Osteocyte (in vitro differentiated cells): ENCODE measurements at places on chromosomes 6 and 20. TPM values are rescaled to one million over a fixed set of nuclear protein-coding genes. Genes with fewer than 3 reads are reported as not detected.
A peak's percentile ranks its signal among the peaks of the same experiment; 100 is the strongest.

The GRIK2 gene
- 7.1 and 10.8 TPM in 2 replicates for total RNA-seq

GRCh38 chr20:15889514-15890256, 683.6 kb downstream of the KIF16B start:
- no peak for DNase-seq

GRCh38 chr6:35668096-35668495, 20.6 kb downstream of the FKBP5 start:
- DNase-seq: no peak

The PROKR2 gene
- total RNA-seq: not detected in 2 replicates

- DNase-seq: peak; percentile 78
Measured at GRCh38 chr20:46640536-46641311, 10.5 kb downstream of the SLC13A3 start.
